Astrocyte of the cerebellum (primary cell): ENCODE measurements at places on chromosomes 12 and 14.

GRCh38 chr12:71162832-71163763 lies 5.3 kb upstream of the TSPAN8 start:
- DNase-seq = no peak

GRCh38 chr14:30928462-30928861 lies 54.1 kb downstream of the COCH start:
- DNase-seq = no peak

DNA sequence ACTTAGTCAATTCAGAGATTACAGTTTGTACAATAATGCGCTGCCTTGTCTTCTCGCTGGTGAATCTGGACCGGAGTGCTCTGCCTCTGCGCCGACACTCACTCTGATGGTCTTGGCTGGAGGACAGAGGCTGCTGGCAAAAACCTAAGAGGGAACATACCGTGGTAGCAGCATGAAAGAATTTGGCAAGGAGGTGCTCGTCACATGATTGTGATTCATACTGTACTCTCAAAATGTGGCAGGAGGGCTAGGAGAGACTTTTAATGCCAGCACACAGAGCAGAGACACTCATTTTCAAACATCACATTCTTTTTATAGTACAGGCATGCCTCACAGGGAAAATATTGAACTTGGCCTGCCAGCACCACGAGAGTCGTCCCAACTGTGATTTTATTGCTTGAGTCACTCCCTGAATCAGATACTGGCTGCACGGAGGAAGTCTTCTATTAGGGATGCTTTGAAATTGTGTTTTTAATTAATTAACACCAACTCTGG lies 67.8 kb downstream of the HMGA2 start:
- DNase-seq = peak; percentile 99

DNA sequence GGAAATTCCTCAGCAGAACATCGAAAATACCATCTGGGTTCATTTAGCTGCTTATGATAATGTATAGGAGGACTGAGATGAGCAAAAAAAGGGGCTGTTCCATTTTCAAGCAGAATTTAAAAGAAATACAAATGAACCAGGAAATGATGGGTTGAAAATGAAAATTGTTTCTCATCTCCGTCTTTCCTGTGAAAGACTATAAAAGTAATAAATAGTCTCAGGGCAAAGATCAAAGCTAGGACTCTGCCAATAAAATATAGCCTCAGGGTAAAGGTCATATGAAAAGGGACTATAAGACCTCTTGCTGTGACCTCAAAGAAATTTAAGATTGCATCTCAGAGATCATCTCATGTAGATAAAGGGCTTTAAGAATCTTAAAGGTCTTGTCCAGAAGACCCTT lies 478.0 kb downstream of the BTG1 start:
- DNase-seq = no peak

GRCh38 chr12:102364709-102365108 lies 115.7 kb downstream of the IGF1 start:
- DNase-seq = no peak

GRCh38 chr14:96059519-96060135 lies 20.5 kb downstream of the C14orf132 start:
- DNase-seq = no peak

DNA sequence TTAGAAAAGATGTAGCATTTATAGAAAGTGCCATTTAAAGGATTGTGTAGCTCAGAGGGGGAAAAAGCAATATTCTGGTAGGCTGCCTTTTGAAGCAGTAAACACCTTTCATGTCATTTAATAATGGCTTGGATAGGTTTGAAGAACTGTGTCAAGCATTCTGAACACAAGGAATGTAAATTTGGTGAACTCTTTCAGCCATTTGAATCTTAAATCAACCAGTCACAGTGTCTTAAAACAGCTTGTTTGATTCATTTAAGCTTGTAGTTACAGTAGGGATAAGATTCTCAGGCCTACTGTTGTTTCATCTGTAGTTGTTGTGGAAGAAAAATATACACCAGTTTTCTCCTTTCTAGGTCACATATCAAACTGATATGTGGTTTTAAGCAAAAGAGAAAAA lies 299.4 kb upstream of the NOVA1 start:
- DNase-seq = no peak
